ENCODE measurements at places on chromosomes 16 and 17.
A peak's percentile ranks its signal among the peaks of the same experiment; 100 is the strongest.

DNA sequence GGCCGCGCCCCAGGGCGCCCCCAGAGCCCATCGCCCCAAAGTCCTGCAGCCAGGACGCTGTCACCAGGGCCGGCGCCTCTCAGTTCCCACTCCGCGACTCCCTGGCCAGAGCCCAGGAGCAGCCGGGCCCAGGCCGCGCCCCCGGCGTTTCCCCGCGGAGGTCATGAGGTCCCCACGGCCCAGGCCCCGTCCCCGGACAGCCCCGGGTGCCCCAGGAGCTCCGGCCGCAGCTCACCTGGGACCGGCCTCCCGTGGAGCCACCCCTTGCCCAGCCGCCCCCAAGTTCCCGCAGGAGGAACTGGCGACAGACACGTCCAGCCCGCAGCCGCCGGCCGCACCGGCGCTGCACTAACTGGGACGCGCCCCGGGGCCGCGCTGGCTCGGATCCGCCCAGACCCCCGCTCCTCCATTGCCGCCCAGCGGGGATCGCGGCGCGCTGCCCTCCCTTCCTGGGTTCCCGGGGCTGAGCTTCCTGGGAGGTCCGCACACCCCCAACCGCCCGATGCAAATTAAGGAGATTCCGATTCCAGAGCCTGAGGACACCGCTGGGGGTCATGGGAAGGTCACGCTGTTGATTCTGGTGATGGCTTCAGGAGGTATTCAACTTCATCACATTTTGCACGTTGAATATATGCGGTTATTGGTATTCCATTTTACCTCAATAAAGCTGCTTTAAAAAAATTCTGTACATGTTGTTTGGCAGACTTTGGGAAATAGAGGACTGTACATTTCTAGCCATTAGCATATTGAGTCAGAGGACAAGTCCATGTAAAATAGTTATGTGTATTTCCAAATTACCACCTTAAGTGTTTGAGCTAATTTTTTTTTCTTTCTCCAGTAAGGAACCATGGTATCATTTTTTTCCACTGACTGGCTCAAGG lies 9.9 kb downstream of the AHSP start:
- no peak for DNase-seq

GRCh38 chr16:49734331-49734730 lies 121.6 kb downstream of the ZNF423 start:
- no peak for DNase-seq

DNA sequence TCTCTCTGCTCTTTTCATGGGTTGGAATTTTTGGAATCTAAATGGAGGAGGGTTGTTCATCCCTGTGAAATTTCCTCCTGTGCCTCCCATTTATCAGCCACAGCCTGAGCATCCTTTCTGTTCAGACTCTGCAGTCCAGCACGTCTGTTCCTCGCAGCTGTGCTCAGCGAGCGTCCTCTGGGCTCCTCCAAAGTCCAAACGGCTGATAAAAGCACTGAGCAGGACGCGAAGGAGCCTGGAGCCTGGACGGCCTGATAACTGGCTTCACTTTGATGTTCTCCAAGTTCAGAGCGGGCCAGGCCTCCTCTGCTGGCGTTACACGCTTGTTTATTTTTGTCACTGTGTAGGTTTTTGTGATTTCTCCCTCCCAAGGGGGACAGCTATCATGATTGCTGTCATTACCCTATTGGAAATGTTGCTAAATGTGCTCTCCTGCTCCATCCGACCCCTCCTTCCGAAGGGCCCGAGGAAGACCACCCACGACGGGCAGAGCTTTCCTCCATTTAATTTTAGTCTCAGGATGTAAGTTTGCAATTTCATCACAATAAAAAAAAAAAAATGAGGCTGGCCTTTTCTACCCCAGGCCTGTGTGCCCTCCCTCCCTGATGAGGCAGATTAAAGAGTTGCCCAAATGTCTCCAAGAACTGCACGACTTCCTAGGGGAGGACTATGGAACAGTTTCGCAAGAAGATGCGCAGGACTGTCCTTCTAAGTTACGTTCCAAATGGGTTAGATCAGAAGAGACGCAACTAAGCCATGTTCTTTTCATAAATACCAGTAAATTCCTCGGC lies 290.5 kb upstream of the FOXF1 start:
- no peak for DNase-seq

DNA sequence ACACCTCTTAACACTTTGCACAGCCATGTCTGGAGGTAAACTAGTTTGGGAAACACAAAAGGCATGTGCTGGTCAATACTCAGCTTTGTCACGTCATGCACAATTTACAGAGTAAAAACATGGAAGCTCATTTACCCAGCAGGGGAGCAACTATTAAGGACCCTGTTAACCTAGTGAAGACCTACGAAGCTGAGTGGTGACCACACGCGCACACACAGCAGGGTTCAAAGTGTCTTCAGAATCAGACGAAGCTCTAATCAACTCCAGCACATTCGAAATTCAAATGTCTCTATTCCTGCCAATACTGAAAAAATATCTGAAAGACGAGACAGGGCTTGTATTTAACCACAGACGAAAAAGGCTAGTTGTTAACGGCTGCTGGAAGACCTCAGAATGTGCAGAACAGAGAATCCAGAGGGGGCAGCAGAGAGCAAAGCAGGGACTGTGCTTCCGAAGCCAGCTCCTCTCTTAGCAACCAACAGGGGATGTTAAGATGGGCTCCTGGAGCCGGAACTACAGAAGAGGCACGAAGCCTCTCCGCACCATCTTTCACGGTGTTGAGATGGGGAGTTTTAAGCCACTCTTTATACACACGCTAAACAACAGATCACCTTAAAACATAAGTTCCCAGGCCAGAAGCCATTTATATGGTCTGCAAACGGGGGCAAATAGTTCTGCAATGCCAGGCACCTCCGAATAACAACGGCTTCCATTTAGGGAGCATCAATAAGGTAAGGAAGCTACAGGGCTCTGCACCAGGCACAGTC lies 45.7 kb downstream of the CMTM4 start:
- peak; percentile 28 for DNase-seq

DNA sequence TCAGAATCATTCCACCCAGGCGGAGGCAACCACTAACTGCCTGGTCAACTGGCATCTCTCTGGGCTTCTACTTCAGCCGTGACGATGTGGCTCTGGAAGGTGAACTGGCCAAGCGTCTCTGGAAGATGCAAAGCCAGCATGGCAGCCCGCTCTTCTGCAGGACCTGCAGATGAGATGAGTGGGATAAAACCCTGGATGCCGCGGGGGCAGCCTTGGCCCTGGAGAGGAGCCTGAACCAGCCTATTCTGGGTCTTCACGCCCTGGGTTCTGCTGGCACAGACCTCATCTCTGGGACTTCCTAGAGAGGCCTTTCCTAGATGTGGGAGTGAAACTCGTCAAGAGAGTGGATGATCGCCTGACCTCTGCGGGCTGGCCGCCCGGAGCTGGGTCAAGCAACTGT lies 10.6 kb downstream of the UBB start:
- no peak for DNase-seq

GRCh38 chr16:16075488-16076422 lies 126.3 kb downstream of the ABCC1 start:
- no peak for DNase-seq

- DNase-seq: no peak
Observed at GRCh38 chr16:55908641-55909040, 33.5 kb upstream of the CES5A start.

GRCh38 chr17:9057310-9057709 lies 36.0 kb downstream of the NTN1 start:
- DNase-seq: no peak

- DNase-seq: no peak
Observed at GRCh38 chr17:69945698-69946185, 129.3 kb upstream of the KCNJ16 start.

- no peak for DNase-seq
Observed at GRCh38 chr17:62827746-62828485, 19.8 kb upstream of the MARCHF10 start.

- no peak for DNase-seq
Observed at GRCh38 chr16:21663889-21664647, at the start of gene OTOA. TSS of gene OTOA (plus strand) at chr16:21663968. CDS start at chr16:21678515, 14,547 bp downstream.

GRCh38 chr17:31266042-31266441 lies 31.0 kb downstream of the OMG start:
- DNase-seq: no peak

GRCh38 chr17:54992797-54993639 lies 24.5 kb downstream of the STXBP4 start:
- no peak for DNase-seq

- no peak for DNase-seq
Observed at GRCh38 chr17:69457603-69458002, 43.1 kb downstream of the MAP2K6 start.

DNA sequence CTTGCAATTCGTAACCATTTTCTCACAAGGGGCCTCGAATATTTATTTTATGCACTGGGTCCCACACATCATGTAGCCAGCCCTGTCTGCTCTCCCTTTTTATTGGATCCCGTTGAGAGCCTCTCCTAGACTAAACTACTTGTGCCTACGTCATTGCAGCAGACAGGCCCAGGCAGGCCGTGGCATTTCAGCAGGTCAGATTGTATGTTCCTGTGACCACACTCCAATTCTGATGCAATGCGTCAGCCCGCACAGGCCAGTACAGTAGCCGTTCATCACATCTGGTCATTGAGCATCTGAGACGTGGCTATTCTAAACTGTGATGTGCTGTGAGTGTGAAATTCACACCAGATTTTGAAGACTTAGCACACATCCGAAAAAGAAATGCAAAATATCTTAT lies 42.2 kb downstream of the ABAT start:
- DNase-seq: no peak

GRCh38 chr17:66135896-66136295 lies 56.0 kb downstream of the CEP112 start:
- no peak for DNase-seq

DNA sequence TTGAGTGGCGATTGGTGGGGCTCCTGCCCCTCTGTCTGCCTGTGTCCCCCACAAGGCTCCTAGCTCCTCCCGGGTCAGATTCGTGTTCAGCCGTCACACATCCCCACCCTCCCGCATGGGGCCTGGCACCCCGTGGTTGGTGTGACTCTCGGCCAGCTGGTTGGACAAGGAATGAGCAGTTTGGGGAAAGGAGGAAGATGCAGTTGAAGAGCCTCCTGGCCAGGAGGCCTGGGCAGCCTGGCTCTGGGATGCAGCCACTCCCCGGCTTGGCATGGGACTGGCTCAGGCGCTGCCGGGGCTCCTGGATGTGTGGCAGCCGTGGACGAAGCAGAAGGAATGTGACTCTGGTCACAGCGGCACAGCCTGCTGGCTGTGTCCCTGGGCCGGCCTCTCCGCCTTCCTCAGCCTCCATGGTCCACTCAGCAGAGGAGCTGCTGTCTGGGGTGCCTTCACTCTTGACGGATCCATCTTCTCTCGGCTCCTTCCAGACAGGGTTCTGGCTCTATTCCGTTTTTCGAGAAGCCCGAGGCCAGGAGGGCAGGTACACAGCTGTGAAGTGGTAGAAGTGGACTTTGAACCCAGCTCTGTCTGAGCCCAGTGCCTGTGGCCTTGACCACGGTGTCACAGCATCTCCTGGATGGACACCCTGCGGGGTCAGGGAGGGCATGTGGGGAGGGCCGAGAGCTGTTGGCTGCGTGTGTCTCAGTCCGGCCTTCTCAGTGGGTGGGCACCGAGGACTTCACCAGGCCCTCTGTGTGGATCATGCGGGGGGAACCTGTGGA lies 2.1 kb downstream of the TRAF7 start:
- DNase-seq: no peak

DNA sequence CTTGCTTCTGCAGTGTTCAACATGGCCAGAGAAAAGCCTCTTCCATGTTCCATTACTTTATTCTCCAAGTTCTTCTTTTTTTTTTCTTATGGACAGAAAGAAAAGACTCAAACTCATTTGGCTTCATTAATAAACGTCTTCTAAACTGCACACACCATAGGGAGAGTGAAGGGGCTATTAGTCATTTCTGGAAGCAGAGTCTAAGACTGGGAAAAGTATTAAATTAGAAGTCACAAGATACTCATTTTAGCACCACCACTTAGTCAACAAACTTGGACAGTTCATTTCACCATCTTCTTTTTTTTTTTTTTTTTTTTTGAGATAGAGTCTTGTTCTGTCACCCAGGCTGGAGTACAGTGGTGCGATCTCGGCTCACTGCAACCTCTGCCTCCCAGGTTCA lies 52.8 kb downstream of the NOL11 start:
- DNase-seq: no peak

GRCh38 chr17:71516149-71516548 lies 604.7 kb upstream of the SOX9 start:
- DNase-seq: no peak

DNA sequence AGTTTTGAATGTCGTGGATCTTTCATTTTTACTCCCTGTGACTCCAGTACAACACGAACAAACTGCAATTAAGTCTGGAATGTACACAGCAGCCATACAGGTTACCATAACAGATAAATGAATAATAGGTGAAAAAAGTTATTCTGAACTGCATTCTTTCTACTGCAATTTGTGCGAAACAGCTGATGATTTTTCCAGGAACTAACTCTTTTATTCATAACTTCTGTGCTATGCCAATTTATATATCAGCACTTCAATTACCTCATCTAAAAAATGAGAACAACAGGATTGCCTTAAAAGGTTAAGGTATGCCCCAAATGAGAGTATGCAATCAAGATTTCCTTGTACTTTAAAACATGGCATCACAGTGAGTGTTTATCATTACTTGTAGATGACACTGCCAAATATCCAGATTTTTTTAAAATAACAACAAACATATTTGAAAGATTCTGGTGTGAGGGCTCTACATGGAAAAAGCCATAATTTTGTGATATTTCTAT lies 238.9 kb downstream of the CDH8 start:
- DNase-seq: no peak

DNA sequence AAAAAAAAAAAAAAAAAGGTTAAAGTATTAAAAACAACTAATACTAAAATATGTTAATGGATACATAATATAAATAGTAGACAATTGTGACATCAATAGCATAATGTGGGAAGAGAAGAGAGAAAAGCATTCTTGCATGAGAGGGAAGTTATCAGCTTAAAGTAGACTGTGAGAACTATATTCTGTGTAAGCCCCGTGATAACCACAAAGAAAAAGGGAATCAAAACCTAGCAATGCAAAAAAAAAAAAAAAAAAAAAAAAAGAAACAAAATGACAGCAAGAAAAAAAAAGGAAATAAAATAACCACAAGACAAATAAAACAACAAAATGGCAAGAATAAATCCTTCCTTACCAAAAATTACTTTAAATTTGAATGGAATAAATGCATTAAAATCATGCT lies 39.8 kb upstream of the MYLK3 start:
- peak; percentile 55 for DNase-seq

DNA sequence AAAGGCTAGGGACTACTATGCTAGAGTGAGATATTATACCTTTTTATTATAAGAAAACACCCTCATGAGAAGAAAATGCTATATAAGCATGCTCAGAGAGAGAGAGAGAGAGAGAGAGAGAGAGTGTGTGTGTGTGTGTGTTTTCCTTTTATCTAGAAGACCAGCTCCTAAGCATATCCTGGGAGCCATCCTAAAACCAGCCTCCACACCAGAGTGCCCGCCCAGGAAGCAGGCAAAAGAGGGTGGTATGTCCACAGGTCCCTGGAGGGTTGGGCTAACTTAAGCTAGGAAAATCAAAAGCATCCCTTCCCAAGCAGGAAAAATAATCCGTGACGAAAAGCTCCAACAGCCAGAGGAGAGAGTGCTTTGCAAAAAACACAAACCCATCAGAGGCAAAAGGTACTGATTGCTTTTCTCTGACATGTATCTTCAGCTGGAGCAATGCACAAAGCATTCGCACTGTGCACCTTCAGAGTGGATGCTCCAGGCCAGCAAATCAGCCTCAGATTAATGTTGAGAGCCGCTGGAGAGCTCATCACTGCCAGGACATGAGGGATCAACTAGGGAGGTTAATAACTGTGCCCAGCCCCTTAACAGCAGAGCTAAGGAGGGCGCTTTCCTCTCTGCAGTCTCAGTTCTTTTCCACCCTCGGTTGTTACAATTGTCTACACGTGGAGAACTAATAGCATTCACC lies 125.1 kb downstream of the SLC39A11 start:
- DNase-seq: no peak

GRCh38 chr17:27475070-27475673 lies 18.9 kb downstream of the KSR1 start:
- no peak for DNase-seq

All from GM12878 (cell line).